ENCODE measurements at places on chromosomes 4 and X.

- no peak for DNase-seq
These were observed 1.2 kb downstream of the EIF1AX start for GRCh38 chrX:20140420-20140819.

- no peak for DNase-seq
These were observed 343.2 kb upstream of the TRAM1L1 start for GRCh38 chr4:117428536-117428935.

GRCh38 chr4:129345609-129346008 lies 249.7 kb downstream of the C4orf33 start:
- DNase-seq: no peak

DNA sequence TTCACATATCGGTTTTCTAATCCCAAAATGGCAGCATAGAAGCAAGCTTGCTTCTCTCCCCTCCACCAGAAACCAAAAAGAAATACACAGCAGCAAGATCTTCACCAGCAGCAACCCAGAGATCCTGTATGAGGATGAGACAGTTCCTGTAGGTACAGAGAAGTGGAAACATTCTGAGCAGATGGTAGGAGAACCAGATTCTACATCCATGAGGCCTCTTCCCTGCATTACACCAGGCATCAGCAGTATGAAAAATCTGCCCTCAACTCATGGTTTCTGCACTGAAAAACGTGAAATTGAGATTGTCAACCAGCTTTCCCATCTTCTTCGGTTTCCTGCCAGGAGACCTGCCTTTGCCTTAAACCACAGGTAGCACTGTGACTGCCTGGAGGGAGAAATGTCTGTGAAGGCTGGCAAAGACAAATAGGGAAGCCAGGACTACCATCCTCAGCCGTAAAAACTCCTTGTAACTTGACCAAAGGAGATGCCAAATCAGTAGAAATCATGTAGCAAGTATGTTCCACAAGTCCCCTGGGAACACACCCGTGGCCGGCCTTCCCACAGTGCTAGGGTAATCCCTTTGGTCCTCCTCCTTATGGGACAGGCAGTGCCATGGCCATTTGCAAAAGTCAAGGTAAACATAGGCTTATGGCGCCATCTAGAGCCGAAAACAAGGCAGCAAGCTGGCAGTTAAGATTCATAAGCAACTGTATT lies 24.0 kb upstream of the MTHFD2L start:
- DNase-seq: peak; percentile 60

DNA sequence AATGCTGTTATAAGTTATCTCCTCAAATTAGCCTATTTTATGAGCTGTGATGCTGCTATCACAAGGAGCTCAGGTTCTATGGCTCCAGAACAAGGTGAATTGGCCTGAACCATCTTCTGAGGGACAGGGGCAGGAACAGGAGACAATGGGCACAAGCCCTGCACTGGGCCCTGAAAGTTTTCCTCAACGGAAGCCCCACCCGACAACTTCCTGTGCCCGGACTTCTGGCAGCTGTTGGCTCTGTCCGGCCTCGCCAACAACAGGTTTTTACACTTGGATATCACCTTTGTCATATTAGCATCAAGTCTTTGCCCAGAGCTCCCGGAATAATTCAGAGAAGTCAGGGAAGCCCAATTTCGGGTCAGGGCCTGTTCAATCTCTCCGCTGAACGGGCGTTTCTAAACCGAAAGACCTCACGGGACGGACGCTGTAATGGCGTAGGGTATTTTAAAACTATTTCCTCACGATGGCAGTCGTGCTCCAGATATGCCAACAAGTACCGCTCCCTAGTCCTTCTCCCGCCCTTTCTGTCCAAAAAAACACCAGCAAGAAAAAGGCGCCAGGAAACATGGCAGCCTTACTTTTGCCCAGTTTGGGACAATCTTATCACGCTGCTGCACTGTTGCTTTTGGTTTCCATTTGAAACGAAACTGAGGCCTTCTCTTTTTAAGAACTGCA lies 201.0 kb upstream of the STK26 start:
- DNase-seq: no peak

DNA sequence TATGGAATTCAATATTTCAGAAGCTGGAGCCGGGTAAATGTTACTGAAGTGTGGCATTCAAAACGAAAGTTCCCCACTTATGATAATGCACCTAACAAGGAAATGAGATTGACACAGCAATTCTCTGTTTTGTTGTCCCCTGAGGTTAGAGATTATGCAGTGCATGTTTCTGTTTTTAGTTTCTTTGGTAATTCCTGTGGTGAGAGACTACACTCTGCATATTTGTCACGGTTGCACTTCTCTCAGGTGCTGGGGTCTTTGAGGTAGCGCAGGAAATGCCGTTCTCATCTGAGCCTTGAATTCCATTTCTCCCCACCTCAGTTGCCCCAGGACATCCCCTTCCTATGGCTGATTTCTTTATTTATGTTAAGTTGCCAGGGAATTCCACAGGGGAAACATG lies 15.3 kb upstream of the BEND4 start:
- DNase-seq: no peak

DNA sequence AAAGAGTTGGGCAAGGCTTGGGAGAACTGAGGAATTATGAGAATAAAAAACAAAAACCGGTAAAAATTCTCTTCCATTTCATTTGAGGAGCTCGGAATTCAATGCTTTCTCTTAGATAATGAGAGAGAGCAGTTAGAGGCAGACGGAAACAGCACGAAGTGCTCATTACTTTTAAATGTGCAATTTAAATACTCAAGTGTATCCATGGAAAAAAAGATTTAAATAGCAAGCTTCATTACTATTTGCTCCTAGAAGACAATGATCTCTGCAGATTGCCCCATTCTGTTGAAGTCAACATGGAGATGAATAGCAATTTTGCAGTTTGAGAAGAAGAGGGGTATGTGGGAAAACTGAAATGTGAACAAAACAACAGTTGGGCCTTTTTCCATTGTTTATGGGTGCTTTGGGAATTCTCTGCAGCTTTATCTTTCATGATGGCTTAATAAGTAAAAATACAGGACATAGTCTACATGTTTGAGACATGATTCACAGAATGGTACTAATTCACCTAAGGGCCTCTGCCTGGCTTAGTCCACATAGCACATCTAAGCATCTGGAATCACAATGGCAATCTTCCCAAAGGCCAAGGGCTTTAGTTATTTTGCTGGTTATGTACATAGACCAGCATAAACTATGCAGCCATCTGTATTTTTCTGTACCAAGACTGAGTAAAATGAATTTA lies 512.7 kb upstream of the FAT1 start:
- DNase-seq: no peak

GRCh38 chrX:130216320-130216719 lies 44.6 kb downstream of the RAB33A start:
- no peak for DNase-seq

DNA sequence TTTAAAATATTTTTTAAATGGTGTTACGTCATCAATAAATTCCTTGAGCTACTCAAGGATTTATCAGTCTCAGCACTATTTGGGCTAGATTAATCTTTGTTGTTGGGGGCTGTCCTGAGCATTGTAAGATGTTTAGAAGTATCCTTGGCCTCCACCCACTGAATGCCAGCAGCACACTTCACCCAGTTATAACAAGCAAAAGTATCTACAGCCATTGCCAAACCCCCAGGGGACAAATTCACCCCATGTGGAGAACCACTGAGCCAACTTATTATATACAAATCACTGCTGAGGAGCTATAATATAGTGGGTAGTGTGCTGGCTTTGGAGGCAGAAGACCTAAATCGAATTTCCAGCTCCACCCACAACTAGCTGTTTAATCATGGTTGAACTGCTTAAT lies 58.3 kb downstream of the ATP10D start:
- DNase-seq: no peak

- DNase-seq: no peak
These were observed 13.6 kb upstream of the HELT start for GRCh38 chr4:185004562-185005218.

- DNase-seq: no peak
These were observed 42.2 kb upstream of the HPGD start for GRCh38 chr4:174564529-174564928.

All from NCI-H2029 treated with DMSO at 0.1 percent for 48 hours (cell line).